Activated T-cell treated with anti-CD3 and anti-CD28 coated beads for 1 hour (primary cell): ENCODE measurements at places on chromosomes 11 and 22.

- no peak for DNase-seq
Observed at GRCh38 chr11:97893612-97894011, 1127.1 kb upstream of the CNTN5 start.

DNA sequence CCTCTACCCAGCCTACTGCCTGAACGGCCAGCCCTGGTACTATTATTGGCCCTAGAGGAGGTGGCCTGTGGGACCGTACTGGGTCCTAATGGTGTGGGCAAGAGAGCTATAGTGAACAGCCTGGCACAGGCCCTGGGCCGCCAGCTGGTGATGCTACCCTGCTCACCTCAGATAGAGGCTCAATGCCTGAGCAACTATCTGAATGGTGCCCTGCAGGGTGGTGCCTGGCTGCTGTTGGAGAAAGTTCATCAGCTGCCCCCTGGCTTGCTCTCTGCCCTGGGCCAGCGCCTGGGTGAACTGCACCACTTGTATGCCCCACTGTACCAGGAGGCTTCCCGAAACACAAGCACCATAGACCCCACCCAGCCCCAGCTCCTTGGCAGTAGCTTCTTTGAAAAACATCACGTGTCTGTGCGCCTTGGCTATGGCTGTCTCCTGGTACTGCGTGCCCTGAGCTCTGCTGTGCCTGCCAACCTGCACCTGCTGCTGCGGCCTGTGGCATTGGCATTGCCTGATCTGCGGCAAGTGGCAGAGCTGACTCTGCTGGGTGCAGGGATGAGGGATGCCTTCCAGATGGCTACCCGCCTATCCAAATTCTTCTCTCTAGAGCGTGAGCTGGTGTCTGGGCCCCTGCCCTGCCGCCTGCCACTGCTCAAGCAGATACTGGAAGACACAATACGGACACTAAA, 49.0 kb downstream of the DNHD1 start:
- DNase-seq, result no peak

- no peak for DNase-seq
Observed at GRCh38 chr11:9057888-9058287, 33.5 kb downstream of the SCUBE2 start.

DNA sequence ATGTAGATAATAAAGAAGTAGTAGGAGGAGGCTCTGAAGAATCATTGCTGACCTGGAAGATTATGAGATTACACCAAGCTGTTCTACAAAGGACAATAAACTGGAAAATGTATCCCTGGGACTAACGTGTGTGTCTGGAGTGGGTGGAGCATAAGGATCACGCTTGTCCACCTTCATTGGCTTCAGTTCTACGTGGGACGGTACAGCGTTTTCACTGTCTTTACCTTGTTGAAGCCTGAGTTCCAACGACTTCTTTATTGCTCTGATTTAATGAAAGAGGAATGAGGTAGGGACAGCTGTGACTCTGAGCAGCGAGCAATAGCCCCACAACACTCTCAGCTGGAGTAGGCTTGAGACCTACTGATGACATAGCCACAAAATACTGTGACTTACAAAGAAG, 87.0 kb downstream of the ARHGAP42 start:
- DNase-seq, result no peak

DNA sequence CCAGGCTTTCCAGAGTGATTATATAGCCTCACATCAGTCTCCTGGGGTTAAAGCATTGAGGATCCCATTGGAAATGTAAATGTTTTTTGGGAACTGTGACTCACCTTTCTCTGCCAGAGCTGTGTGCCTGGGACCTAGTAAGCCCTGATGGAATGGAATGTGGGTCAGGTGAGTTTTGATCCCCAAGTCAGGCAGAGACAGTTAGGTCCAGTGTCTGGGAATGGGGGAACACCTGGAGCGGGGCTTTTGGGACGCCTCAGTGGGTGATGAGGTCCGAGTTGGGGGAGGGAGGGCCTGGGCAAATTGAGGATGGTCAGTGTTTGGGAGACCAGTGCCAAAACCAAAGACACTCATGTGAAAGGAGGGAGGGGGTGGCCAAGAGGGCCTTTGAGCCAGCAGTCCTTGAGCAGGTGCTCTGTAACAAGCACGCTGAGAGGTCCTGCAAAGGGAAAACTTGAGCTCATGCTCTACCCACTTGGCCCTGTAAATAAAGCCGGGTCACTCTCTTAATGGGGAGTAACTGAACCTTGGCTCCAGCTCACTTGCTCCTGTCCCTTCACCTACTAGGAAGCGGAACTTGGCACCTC, 104.7 kb downstream of the NAV2 start:
- DNase-seq, result no peak

DNA sequence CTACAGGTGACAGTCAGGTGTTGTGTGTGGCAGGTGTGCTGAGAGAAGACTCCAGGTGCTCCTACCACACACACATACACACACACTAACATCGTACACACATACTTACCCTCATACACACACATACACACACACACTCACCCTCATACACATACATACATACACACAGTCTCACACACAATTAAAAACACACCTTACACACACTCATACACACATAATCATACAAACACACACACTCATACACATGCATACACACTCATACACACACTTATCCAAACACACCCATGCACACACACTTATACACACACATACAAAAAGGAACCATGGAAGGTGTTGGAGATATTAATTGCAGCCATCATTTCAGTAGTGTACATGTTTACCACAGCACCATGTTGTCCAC, 4.6 kb downstream of the KRTAP5-3 start:
- no peak for DNase-seq

DNA sequence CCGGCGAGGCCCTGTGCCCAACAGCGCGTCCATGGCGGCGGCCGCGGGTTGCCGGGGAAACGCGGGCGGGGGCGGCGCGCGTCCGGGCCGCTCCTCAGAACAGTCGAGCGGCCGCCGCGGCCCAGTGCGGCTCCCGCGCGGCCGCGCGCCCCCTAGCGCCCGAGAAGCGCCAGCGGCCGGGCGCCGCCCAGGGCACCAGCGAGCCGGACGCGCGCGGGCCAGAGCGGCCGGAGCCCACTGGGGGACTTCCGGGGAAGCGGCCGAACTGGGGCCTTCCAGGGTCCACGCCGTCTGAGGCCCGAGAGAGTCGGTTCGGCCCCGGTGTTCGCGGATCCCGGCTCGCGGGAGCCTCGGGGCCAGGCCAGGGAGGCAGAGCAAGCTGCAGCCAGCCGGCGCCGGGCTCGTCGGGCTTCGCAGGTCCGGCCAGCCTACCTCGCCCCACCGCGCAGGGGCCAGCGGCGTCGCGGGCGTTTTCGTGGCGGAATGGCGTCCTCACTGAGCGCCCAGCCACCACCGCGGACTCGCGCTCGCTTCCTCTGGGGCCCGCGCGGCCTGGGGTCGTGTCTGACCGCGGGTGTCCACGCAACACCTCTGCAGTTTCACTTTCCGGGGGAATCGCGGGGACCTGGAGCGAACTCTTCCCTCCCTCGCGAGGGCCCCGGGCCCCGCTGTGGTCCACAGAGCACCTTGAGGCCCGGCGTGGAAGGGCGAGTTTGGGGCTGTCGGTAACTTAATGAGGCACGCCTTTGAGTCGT, at the start of gene DENND6B:
Gene DENND6B (minus strand): TSS at position 57 of the 755 bp plus-strand sequence. CDS start 24 bp downstream, at position 33.
- DNase-seq, result peak; percentile 59

GRCh38 chr11:66835768-66836405, 7.4 kb upstream of the RCE1 start:
- no peak for DNase-seq

- DNase-seq, result no peak
Observed at GRCh38 chr11:31214372-31214771, 155.2 kb downstream of the DCDC1 start.

- DNase-seq, result no peak
Observed at GRCh38 chr22:37275622-37276021, 6.7 kb upstream of the CYTH4 start.

DNA sequence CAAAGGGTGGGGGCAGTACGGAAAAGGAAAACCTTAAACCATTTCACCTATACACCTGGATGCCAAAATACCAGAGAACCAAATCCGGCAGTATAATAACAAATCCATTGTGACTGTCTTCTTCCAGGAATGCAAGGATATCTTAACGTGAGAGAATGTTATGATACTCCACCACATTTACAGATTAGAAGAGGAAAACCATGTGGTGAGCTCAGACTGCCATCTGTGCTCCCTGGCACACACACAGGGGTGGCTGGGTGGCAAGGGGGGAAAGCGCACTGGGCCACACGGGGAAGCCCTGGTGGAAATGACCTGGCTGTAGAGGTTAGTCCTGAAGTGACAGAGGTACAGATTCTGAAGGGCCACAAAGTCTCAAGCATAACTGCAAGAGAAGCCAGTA, 9.9 kb downstream of the EIF1AD start:
- DNase-seq, result no peak

DNA sequence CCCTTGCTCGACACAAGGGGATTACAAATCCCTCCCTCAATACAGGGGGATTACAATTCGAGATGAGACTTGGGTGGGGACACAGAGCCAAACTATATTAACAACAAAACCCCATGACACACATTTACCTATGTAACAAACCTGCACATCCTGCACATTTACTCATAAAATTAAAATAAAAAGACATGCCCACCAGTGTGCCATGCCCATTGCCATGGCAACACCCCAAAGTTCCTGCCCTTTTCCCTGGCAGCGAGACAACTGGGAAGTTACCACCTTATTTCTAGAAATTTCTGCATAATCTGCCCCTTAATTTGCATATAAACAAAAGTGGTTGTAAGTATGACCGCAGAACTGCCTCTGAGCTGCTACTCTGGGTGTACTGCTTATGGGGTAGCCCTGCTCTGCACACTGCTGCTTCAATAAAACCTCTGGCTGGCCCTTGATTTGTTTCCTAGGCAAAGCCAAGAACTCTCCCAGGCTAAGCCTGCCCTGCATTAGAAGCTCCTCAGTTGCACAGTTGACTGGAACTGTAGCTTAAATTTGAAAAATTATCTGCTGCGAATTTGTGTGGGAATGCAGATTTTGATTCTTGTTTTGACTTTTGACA, 8.6 kb upstream of the INCENP start:
- DNase-seq, result no peak

GRCh38 chr22:24329453-24329852, 58.8 kb downstream of the SPECC1L start:
- DNase-seq, result no peak

DNA sequence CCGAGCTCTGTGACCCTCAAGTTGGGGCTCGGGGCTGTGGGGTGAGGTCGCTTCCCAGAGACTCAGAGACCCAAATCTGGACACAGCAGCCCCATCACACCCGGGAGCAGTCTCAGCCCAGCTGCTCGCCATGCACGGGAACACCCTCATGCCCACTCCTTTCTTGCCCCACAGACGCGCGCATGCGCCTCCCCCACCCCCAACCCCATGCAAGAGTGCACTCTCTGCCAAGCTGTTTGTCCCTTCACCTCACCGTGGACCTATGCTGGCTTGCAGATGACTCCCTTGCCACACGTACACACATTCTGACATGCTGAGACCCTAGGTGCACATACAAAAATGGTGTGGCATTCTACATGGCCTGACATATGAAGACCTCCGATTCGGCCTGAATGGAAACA, 478 bp upstream of the CD248 start:
- DNase-seq, result peak; percentile 43

GRCh38 chr11:107468596-107468995, 11.0 kb upstream of the CWF19L2 start:
- DNase-seq, result no peak

DNA sequence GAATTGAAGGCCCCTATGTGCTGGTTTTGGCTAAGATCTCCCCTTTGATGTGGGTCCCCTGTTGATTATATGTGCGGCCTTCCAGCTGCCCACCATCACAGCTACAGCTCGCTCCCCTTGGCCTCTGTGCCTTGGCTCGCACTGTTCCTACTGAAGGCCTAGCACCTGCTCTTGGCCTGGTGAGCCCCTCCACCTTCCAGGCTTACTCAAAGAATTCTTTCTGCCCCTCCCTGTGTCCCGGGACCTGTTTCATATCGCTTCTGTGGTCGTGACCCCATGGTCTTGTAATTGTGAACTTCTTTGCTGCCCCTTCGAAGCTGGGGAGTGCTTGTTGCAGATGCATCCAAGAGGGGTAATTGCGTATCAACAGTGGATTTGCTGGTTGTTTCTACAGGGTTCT, 12.5 kb downstream of the PEX26 start:
- no peak for DNase-seq

DNA sequence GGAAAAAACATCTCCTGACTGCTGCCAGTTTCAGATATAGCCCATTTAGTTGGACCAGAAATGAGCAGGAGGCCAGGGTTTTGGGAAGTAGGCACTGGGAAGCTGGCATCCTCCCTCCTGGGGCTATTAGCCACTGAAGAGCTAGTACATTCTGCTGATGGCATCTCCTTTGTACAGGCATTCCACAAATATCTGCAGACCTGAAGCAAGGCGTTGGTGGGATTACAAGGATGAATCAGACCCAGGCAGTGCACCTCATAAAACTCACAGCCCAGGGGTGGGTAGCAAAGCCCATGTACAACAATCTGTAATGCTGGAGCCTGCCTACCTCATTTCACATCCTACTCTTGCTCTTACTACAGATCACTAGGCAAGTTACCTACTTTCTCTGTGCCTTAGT, 27.5 kb upstream of the POU2AF1 start:
- DNase-seq, result no peak

GRCh38 chr11:31355131-31355530, 14.4 kb downstream of the DCDC1 start:
- no peak for DNase-seq

GRCh38 chr11:132886335-132886734, 646.0 kb downstream of the OPCML start:
- no peak for DNase-seq

DNA sequence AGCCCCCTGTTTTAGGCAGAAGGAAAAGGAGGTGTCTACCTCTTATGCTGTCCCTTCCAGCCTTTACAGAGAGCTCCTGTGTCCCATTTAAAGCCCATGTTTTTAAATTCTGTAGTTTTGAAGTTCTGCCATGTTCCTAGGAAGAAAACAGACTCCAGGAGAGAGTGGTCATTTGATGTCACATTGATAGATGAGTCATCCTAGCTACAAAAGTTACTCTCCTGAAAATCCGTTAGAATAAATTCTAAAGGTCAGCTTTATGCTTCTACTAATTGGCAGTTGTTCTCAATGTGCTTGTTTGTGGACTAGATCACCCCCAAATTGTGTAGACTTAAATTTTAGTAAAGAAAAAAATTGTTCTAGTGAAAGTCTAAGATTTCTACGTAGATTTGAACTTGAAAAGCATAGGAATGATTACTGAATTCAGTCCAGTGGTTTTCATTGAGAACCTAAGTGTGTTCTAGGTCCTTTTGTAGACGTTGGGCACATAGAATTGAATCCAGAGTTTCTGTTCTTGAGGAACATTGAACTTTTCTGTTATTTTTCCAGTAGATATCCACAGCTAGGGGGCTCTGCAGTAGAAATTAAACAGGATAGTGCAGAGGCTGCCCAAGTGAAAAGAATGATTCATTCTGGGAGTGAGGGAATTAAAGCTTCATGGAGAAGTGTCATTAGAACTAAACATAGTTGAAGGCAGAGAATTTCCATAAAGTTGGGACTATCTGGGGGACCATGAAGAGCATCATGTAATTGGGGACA, 140.6 kb upstream of the RASSF10 start:
- no peak for DNase-seq

DNA sequence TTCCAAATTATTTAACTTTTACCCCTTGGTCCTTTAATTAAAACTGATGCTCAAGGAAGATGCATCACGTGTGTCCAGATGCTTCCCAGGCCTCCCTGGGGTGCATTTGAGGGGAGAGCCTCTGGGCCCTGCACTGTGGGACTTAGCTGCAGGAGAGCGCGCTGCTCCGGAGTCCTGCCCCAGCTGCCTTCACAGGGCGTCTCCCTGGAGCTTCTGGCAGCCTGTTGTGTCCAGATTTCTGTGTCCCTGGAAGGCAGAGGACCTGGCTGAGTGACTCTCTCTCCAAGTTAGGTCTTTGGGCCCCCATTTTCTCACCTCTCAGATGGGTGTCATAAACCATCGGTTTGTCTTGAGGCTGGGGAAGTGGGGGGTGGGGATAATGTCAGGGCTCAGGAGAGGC, 3.0 kb downstream of the ARHGAP8 start:
- no peak for DNase-seq
